ENCODE measurements at places on chromosomes 6 and 20.

DNA sequence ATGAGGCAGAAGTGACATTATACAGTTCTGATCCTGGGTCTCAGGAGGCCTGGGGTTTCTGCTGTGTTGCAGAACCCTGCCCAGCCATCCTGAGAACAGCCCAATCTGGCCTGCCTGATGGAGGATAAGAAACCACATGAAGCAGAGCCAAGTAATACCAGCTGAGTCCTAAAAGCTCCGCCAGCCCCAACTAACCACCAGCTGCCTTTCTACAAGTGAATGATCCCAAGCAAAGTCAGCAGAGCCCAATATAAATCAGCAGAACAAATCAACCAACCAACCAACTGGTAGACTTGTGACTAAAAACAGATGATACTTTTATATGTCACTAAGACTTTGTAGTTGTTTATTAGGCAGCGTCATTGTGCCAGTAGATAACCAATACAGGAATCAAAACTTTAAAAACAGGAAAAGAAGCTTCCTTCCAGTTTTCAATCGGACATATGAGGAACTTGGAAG lies 52.1 kb downstream of the SNX5 start:
- DNase-seq = peak; percentile 71

DNA sequence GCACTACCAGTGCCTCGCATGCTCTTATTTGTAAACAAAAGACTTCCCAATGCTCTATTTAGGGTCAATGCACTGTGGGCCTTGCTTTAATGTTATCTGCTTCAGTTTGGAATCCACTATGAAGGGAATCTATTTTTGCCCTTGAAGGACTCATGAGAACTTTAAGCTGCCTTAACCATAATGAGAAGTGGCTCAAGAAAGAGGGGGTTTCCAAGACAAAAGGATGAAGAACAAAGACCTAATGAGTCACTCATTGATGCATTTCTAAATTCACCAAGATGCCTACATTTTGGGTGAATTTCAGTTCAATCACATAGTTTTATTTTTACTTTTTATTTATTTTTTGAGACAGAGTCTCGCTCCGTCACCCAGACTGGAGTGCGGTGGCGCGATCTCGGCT lies 228.2 kb downstream of the LY86 start:
- DNase-seq = no peak

GRCh38 chr6:158638324-158638854 lies 6.2 kb downstream of the DYNLT1 start:
- no peak for DNase-seq

- DNase-seq = peak; percentile 92
Observed at GRCh38 chr6:135935941-135936601, 84.6 kb downstream of the PDE7B start.

GRCh38 chr6:108874470-108875160 lies 26.4 kb downstream of the ARMC2 start:
- peak; percentile 76 for DNase-seq

DNA sequence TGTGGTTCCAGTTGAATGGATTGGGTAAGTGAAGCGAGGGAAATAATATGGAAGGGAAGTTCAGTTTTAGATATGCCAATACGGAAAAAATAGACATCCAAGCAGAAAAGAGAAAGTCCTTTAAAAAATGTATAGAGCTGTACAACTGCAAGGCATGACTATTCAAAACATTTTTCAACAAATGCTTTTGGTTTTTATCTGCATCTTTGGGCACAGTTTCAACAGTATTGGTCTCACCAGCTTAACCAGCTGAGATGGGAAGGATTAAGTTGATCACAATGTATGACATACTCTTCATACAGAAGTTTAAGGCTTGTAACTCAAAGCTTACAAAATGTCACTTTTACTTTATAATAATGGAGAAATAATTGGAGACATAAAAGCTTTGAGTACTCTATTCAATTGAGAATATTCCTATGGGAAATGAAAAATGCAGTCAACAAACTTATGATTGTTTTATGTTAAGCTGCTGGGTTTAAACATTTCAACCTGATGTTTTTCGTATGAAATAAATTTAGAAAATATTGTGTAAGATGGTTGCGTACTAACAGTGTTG lies 16.3 kb upstream of the UTRN start:
- DNase-seq = peak; percentile 88

DNA sequence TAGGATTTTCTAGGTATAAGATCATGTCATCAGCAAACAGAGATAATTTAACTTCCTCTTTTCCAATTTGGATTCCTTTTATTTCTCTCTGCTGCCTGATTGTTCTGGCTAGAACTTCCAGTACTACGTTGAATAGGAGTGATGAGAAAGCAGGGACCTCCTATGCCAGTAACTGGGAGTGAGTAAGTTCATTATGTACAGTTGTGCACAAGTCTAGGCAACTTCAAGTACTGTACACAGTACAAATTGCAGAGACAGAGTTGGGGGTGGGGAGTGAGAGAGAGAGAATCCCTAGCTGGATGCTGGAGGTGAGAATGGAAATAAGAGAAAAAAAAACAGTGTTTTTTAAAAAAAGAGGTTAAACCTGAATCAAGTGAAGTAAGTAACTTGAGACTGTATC lies 210.2 kb downstream of the MMUT start:
- no peak for DNase-seq

DNA sequence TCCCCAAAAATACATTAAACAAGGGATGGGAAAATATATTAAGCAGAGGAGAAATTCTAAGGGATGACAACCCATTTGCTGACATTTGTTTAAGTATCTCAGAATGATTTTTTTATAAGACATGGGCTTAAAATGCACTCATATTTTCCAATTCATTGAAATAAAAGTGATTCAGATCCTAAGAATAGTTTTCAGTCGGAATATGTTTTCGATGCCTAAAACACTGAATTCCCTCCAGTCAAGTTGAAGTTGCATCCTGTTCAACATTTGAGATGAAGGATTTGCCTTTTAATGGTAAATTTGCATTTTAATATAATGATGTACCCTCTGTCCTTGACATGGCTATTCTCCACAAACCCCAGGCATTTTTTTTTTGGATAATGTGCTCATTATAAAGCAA lies 79.3 kb downstream of the PTCHD4 start:
- DNase-seq = no peak

GRCh38 chr6:74937936-74938335 lies 267.9 kb downstream of the COL12A1 start:
- no peak for DNase-seq

- DNase-seq = no peak
Observed at GRCh38 chr6:105952772-105953690, 133.1 kb upstream of the PRDM1 start.

GRCh38 chr20:3651204-3651962 lies 11.8 kb downstream of the GFRA4 start:
- no peak for DNase-seq

- no peak for DNase-seq
Observed at GRCh38 chr6:53854843-53855567, 60.2 kb downstream of the LRRC1 start.

GRCh38 chr6:152984513-152984872 lies 1.7 kb upstream of the FBXO5 start:
- no peak for DNase-seq

DNA sequence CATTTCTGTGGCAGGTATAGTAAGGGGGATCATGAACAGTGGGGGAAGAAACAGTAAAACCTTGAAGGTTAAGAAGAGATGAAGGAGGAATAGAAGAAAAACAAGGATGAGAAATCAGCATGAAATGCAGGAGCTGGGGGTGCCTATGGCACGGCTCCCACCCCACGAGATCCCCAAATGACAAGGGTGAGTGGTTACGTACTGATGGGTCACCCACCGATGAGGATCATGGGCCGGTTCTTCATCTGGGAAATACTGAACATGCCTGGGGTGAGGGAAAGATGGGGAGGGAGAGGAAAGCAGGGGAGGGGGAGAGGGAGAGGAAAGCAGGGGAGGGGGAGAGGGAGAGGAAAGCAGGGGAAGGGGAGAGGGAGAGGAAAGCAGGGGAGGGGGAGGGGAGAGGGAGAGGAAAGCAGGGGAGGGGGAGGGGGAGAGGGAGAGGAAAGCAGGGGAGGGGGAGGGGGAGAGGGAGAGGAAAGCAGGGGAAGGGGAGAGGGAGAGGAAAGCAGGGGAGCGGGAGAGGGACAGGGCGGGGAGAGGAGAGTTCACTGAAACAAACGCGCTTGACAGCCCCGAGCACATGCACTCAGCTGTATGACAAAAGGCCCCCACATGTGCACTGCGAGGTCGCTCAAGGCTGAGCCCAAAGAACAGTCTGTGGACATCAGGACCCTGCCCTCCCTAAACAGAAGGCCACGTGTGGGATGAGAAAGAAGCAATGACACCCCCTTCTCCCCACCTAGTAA lies 25.3 kb downstream of the MOCS1 start:
- no peak for DNase-seq

DNA sequence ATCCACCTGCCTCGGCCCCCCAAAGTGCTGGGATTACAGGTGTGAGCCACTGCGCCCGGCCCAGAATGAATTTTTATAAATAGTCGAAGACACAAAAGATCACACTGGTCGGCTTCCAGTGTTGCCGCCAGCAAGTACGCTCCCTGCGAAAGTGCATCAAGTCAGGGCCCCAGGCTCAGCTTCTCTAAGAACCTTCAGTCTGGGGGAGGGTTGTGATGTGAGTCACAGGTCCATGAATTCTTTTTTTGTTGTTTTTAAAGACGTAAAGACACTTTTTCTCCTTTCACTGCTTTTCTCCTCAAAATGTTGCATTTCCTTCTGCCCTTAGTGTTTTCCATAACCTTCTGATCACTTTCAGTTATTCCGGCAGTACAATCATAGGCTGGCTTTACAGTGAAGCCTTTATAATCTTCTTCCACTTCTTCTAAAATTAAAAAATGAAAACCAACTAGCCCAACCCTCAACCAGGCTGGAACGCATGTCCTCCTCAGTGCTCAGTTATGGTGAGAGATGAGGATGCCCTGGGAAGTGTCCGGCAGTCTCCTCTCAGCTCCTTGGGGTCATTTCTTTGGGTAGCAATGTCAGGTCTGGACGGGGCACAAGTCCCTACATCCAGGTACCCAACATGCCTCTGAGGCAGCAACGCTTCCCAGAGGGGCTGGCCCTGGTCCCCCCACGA lies 66.6 kb downstream of the CSE1L start:
- no peak for DNase-seq

DNA sequence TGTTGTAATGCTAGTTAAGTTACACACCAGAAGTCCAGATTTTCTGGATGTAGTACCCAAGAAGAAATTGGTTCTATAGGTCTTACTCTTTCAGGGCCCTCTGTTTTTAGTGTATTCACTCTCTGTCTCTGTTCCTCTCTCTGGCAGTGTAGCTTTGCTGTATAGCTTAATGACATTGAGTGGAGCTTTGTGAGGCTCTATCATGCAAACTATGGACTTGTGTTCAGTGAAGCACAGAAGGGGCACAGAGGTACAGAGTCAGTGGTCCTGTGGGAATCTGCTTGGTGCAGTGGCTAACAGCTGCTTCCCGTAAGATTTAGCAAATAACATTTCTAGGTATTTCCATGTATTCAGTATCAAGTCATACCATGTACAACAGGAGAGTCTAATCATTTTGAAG lies 26.1 kb downstream of the NKX2-4 start:
- no peak for DNase-seq

DNA sequence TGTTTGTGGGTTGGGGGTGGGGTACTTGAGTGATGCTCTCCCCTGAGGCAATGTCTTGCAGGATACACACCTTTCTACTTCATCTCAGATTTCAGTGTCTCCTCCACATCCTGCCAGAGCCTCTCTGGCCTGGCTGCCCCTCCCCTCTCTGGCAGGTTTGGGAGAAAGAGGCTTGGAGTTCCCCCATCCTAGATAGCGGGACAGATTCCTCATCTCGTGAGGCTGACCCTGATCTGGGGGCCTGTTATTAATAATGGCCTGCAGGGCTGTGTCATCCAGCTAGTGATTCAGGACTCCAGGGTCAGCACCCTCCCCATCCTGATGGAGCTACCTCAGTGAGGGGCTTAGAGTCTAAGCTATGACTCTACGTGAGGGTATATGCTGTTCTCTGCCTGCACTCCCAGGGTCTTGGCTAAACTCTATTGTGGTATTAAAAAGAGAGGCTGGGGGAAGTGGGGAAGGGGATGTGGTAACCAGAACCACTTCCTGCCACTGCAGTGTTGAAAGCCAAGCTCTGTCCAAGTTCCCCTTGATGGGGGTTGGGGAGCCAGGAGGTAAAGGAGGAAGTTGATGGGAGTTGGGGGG lies 3.7 kb upstream of the MMP9 start:
- no peak for DNase-seq

GRCh38 chr6:43459535-43459934 lies 4.2 kb upstream of the DLK2 start:
- no peak for DNase-seq

GRCh38 chr6:158397578-158397977 lies 85.3 kb downstream of the TULP4 start:
- DNase-seq = no peak

DNA sequence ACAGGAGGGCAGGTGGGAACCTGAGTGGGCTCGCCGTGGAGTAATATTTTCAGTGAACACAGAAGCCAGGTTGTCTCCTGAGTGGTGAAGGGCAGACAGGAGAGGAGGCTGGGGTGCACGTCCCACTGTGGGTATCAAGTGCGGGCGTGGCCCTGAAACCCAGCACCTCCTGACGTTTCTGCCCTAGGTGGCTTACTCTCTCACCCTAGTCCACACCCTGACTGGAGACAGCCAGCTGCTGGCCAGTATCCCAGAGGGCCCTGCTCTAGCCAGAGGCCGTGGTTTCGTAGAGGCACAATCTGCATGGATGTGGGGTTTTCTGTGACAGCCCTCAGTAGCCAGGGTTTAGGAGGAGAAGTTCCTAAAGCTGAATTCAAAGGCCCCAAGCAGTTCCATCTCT lies 86.7 kb downstream of the TRERF1 start:
- DNase-seq = no peak

DNA sequence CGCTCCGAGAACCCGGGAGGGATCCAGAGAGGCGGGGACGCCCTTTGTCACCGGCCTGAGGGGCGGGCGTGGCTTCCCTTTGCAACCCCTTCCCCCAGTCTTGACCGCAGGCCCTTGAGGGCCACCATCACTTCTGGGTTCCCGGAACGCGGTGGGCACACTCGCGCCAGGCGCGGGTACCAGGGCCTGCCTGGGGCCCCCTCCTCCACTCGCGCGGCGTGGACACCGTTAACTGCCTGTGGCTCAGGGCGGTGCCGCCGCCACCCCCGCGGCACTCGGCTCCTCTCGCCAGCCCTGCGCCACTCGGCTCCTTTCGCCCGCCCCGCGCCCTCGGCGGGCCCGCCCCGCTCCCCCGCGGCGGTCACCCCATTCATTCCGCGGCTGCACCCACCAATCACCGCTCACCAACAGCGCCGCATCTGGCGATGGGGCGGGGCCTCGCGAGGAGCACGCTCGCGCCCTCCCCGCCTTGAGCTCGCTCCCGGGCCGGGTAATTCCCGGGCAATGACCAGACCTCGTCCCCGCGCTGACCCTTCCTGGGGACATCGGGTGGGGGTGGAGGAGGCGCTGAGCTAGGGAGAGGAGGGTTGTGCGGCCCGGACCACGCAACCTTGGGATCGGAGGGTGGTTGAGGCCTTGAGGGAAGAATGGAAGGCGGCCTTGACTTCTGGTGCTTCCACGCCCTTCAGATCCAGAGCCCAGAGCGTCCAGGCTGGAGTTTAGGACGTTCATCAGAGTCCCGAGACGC lies 10.5 kb upstream of the ELOVL5 start:
- DNase-seq = peak; percentile 97

- no peak for DNase-seq
Observed at GRCh38 chr6:104955927-104956730, 778 bp upstream of the LIN28B start.
